Activated CD8-positive, alpha-beta T cell treated with anti-CD3 and anti-CD28 coated beads, Interleukin-2, amount 10 ng/mL, durations not matched to agents 7 days and 5 days (primary cell): ENCODE measurements at places on chromosomes 11 and 22. TPM values are rescaled to one million over a fixed set of nuclear protein-coding genes. Genes with fewer than 3 reads are reported as not detected.

DNA sequence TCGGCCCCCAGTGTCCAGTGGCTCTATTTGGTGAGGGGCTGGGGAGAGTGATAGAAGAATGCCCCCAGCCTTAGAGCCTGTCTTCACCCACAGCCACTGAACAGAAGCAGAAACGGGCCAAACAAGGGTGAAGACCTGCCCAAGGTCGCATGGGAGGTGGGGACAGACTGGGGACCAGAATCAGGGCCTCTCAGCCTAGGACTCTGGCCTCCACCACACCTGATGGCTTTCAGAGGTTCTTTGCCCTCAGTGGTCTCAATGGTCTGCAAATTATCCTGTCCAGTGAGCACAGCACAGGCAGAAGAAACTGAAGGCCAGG, 4.5 kb upstream of the MYRF start:
- no peak overlapping the region for H3K4me3 ChIP-seq
- H3K27me3 ChIP-seq = peaks cover 14% of the 10 kb centered on the region
- peaks cover 1% of the 10 kb centered on the region for H3K4me1 ChIP-seq
- H3K36me3 ChIP-seq = no peaks in the 10 kb centered on the region
- H3K27ac ChIP-seq = no peak overlapping the region

GRCh38 chr22:20107471-20107901, 8.4 kb upstream of the RANBP1 start:
- no peaks in the 10 kb centered on the region for H3K27me3 ChIP-seq
- peaks cover 29% of the 10 kb centered on the region for H3K4me1 ChIP-seq
- no peak overlapping the region for H3K4me3 ChIP-seq
- H3K27ac ChIP-seq = peak overlapping the region; percentile 60

DNA sequence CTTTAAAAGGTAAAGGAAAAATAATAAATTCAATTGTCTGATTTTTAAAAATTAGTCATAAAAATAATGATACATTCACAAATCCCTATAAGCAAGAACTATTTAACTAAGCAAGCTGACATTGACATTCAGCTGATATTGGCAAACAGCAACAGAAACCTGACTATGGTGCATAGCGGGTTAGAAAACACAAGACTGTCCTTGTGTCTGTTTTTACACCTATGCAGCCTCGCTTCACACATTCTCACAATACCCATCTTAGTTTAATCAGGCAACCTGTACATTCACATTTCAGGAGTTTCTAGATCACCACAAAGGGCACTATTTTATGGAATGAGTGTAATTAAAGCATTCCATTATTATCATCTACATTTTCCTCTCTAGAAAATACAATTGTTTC, 737.1 kb downstream of the KCNA4 start:
- H3K4me3 ChIP-seq = no peak overlapping the region
- H3K27ac ChIP-seq = no peak overlapping the region
- no peak for DNase-seq
- H3K27me3 ChIP-seq = no peaks in the 10 kb centered on the region

GRCh38 chr11:6647836-6648235, 7.8 kb downstream of the DCHS1 start:
- no peaks in the 10 kb centered on the region for H3K27me3 ChIP-seq
- H3K36me3 ChIP-seq = no peaks in the 10 kb centered on the region
- H3K27ac ChIP-seq = no peak overlapping the region
- DNase-seq = no peak
- H3K4me3 ChIP-seq = no peak overlapping the region
- H3K4me1 ChIP-seq = no peaks in the 10 kb centered on the region

ZNF143 gene
- total RNA-seq = 33.7 TPM
